ENCODE measurements at places on chromosomes 4 and X.

- DNase-seq, result peak; percentile 46
Measured at GRCh38 chrX:68827848-68828624, 785 bp upstream of the EFNB1 start.

- no peak for DNase-seq
Measured at GRCh38 chr4:155889946-155890345, 13.6 kb upstream of the TDO2 start.

DNA sequence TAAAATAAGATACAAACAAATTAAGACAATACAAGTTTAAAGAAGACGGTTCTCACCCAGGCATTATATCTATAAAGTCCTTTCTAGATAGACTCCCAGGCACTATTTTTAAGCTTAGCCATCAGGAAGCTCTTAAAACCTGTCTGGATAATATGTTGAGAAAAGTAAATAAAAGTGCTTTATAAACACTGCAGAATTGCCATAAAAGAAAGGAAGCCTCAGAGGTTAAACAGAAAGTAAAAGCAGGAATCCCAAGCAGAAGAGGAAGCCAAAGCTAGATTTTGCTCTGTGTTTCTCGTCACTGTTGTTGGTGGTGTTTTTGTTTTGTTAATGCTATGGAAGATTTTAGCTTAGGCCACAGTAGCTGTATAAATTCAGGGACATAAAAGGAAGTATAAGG lies 1267.3 kb downstream of the PCDH19 start:
- no peak for DNase-seq

DNA sequence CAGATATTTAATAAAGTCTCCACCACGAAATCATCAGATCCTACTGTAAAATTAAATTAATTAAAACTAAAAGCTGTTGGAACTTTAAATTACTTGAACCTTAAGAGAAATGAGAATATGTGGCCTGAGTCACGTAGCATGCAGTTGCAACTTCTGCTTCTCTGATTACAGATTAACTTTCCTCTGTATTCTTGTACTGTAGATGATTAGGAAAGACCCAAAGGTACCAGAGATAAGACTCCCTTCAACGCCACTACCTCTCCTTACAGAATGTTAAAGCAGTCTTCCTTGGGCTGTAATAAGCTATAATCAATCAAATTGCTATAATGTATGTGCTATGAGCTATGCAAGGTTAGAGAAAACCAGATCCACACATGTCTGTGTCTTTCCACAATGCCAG lies 47.9 kb downstream of the FAM13A start:
- peak; percentile 20 for DNase-seq

DNA sequence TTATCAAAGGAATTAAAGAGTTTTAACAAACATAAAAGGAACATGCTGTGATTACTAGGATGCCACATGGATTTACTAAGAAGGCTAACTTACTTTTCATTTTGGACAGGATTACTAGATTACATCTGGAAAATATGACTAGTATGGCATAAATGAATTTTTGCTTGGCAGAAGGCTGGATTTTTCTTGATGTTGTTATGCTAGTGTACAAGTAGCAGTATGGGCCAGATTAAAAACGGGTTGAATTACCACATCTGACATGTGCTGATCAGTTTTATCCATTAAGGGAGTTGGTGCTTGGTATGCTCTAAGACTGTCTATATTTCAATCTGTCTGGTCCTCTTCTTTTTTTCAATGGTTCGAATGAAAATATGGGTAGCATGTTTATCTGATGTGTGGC lies 70.5 kb downstream of the JADE1 start:
- DNase-seq, result no peak

GRCh38 chr4:54677416-54677815 lies 19.7 kb downstream of the KIT start:
- no peak for DNase-seq

- DNase-seq, result no peak
Measured at GRCh38 chr4:89101256-89102161, 9.8 kb upstream of the TIGD2 start.

GRCh38 chr4:128346054-128346716 lies 58.6 kb upstream of the PGRMC2 start:
- no peak for DNase-seq

- peak; percentile 14 for DNase-seq
Measured at GRCh38 chrX:24479924-24480323, 14.8 kb downstream of the PDK3 start.

DNA sequence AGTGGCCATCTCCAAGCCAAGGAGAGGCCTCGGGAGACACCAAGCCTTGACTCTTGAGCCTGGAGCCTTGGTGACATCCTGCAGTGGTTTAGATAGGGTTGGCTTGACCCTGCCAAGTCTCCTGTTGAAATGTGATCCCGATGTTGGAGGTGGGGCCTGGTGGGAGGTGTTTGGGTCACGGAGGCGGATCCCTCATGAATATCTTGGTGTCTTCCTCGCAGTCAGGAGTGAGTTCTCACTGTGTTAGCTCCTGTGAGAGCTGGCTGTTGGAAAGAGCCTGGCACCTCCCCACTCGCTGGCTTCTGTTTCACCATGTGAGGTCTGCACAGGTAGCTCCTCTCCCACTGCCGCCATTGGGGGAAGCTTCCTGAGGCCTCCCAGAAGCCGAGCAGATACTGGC lies 38.8 kb downstream of the ADRA2C start:
- DNase-seq, result no peak

DNA sequence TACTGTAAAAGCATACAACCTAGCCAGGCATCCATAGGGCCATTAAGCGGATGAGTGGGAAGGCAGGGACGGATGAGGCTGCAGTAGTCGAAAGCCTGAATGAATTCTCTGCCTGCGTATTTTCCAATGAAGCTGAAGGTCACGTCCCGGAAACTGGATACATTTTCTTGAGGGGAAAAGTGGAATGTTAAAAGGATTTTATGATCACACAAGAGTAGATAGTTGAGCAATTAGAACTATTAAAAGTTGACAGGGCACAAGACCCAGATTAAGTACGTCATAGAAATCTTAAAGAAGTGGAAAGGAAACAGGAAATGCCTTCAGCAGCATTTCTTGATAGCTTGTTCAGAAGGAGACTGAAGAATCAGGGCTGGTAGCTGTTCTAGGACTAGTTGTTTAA lies 98.3 kb upstream of the CXXC4 start:
- DNase-seq, result peak; percentile 42

GRCh38 chr4:95508421-95508820 lies 40.4 kb downstream of the UNC5C start:
- no peak for DNase-seq

DNA sequence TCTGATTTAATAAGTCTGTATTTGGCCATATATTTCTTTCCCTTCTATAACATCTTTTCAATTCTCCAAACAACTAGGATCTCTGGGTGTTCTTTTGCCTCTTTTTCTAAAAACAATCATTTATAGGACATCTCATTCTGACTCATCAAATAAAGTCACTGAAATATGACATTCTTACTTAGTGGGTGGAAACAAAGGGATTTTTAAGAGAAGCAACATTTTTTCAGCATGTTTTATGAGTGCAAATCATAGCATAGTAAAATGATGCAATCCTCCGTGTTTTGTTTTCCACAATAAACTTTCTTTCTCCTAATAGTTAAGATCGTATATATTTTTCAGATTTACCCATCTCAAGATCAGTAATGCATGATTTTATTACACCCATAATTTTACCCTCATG lies 179.8 kb downstream of the SPCS3 start:
- peak; percentile 72 for DNase-seq

DNA sequence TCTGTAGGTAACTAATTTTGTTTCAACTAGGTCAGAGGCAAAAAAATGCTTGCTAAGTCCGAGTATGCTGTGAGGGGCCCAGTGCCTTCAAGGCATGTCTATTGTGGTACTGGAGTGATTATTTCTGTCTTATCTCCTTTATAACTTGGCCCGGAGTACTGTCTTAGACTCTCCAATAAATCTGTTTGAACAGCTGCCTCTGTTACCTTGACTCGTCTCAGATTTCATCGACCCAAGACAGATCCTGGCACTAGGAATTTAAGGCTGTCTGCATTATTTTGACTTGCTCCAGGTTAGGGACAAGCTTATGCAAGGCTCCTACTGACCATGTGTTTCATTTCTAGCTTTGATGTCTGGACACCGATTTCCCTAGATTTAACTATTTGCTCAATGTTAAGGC lies 41.1 kb upstream of the NKAP start:
- no peak for DNase-seq

- DNase-seq, result no peak
Measured at GRCh38 chr4:132860976-132861375, 288.1 kb upstream of the PCDH10 start.

- no peak for DNase-seq
Measured at GRCh38 chr4:78599931-78600375, 48.4 kb downstream of the ANXA3 start.

DNA sequence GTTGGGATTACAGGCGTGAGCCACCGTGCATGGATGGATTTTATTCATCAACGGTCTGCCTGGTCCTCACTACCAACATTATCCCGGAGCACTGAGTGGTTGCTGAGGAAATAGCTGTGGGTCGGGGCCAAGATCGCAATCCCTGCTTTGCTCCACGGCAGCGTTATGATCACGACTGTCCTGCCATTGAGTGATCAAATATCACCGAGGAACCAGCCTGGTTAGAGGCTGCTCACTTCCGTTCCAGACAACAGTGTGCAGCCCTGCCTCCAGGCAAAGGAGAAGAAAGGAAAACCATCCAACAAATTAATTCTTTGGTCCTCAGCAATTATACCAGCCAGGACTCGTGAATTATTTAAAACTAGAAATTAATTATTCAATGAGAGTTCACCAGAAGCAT lies 70.6 kb upstream of the TBL1X start:
- DNase-seq, result no peak

DNA sequence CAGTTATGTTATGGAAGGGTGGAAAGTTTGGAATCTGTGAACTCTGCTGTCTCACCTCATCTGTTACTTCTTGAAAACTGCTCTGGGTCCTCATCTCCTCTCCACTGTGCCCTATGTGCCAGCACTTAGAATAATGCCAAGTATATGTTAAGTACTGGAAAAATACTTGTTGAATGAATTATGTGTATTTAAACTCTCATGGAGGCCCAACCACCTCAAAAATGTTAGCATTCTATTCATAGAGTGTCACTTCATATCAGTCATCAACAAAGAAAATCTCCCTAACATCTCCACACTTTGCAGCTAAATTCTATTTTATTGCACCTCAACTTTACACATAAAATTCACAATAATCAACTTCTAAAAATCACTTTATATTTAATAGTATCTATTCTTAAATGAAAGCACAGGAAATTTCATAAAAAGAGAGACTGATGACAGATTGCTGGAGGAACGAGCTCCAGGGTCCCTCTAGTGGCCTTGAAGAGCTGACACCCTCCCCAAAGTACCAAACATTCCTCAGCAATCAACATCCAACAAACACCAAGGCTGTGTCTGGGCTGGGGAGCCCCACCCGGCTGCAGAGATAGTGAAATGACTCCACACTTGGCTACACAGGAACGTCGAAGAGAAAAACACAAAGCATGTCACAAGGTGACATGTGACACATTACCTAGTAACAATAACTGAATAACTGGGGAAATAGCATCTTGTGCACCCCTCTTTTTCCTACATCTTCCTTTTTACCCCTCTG lies 45.8 kb downstream of the SLC39A8 start:
- DNase-seq, result peak; percentile 48

- no peak for DNase-seq
Measured at GRCh38 chrX:8049827-8050226, 121.2 kb downstream of the VCX2 start.

GRCh38 chrX:124555036-124555595 lies 208.8 kb downstream of the SH2D1A start:
- peak; percentile 27 for DNase-seq

- DNase-seq, result no peak
Measured at GRCh38 chr4:144374065-144374464, 233.5 kb upstream of the GYPA start.

DNA sequence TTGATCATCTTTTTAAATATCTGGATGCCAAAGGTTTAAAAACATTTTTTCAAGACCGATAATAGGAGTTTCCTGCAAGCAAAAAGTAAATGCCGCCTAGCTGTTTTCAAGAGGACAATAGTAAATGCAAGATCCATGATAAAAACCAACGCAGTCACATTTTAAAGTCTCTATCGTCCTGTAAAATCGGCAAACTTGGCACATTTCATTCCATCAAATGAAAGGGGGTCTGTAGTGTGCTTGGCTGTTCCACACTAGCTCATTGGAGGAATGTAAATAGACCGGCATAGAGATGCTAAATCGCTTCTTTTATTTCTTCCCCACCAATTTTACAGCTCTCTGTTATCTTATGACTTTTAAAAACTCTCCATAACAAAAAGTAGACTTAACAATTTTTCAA lies 202.2 kb downstream of the NLGN4X start:
- DNase-seq, result no peak

DNA sequence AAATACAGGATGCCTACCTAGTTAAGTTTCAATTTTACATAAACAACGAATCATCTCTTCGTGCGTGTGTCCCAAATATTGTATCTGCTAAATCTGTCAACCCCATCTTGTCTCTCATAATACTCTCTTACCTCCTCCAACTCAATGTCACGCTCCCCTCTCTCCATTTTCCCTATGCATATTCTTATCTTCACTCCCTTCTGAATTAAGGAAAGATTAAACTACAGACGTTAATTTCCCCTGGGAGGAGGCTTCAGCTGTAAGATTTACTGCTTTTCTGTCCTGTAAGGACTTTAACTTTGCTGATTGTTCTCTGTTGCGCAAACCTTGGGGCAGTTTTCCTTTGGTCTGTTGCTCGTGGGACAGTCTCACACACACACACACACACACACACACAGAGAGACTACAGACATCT lies 455 bp upstream of the ABCB7 start:
- peak; percentile 62 for DNase-seq

DNA sequence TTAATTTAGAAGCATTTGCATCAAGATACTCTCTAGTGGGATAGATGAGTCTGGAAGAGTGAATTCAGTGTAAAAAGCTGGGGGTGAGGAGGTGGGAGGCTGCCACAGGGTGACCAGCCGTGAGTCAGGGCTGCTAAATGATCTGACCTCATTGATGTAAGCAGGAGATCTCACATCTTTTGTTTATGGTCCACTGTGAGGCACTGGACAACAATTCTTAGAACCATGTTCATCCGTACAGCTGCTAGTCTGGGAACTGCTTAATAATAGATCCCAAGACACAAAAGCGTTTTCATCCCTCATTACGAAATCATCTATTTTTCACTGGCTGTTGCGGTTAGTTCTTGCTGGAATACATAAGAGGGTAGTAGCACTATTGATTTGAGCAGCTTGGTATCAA lies 14.1 kb downstream of the KLF3 start:
- peak; percentile 70 for DNase-seq

DNA sequence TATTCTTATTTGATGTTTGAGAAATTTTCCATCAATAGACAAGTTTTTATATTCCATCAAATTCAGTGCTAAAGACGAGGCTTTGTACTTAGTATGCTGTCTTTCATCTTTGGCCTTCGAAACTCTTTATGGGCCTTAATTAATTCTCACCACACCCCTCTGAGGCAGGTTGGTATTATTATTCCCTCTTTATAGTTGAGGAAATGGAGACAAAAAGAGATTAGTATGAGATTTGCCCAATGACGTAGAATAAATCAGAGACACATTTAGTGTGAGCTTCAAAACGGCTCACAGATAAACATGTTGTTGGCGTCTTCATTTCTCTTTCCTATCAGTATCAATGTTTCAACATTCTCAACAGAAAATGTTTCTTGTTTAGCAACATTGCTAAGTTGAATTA lies 35.9 kb upstream of the PTPN13 start:
- no peak for DNase-seq

GRCh38 chrX:19281256-19281655 lies 62.5 kb upstream of the PDHA1 start:
- DNase-seq, result no peak

- DNase-seq, result no peak
Measured at GRCh38 chr4:27412613-27413012, 552.0 kb downstream of the STIM2 start.
